IMR-90 (cell line): ENCODE measurements at places on chromosomes 7 and 10. TPM values are rescaled to one million over a fixed set of nuclear protein-coding genes. Genes with fewer than 3 reads are reported as not detected.

GRCh38 chr10:47299611-47300428 is at the start of gene GDF10:
TSS of gene GDF10 (plus strand) at chr10:47300197. CDS start at chr10:47300652, 455 bp downstream.
- DNase-seq, result no peak
- H3K27me3 ChIP-seq, result peaks cover 86% of the 10 kb centered on the region
- H3K4me1 ChIP-seq, result no peaks in the 10 kb centered on the region; the same call in 1 of the 2 replicates
- H3K27ac ChIP-seq, result no peak within 1 kb of the TSS
- no peaks in the 10 kb centered on the region for H3K36me3 ChIP-seq

- DNase-seq, result no peak
- H3K4me1 ChIP-seq, result peaks cover 21% of the 10 kb centered on the region
- no peaks in the 10 kb centered on the region for H3K36me3 ChIP-seq
- H3K4me3 ChIP-seq, result no peak overlapping the region
- no peaks in the 10 kb centered on the region for H3K27me3 ChIP-seq
- no peak overlapping the region for H3K27ac ChIP-seq
Observed at GRCh38 chr10:126251778-126252407, 136.4 kb downstream of the ADAM12 start.

- no peaks in the 10 kb centered on the region for H3K36me3 ChIP-seq
- H3K27me3 ChIP-seq, result no peaks in the 10 kb centered on the region
- peaks cover 26% of the 10 kb centered on the region for H3K4me1 ChIP-seq
- DNase-seq, result peak; percentile 92
- peak overlapping the region; percentile 49 for H3K27ac ChIP-seq
- no peak overlapping the region for H3K4me3 ChIP-seq
Observed at GRCh38 chr7:41880107-41880506, 177.2 kb upstream of the INHBA start.

The DGKB gene
- total RNA-seq, result under 0.01 TPM in 1 of 2 replicates, not detected in the other

GRCh38 chr7:45088821-45089340 is at the start of gene NACAD:
TSS of gene NACAD (minus strand) at chr7:45088969. CDS start at chr7:45088894, 75 bp downstream.
- H3K27ac ChIP-seq, result no peak within 1 kb of the TSS
- no peaks in the 10 kb centered on the region for H3K27me3 ChIP-seq
- H3K36me3 ChIP-seq, result peaks cover 7% of the 10 kb centered on the region; the same call in 1 of the 2 replicates
- H3K4me3 ChIP-seq, result peak within 1 kb of the TSS; percentile 62

The SH2D4B gene
- not detected in 2 replicates for total RNA-seq

The PNLIP gene
- not detected in 2 replicates for total RNA-seq

The TMUB1 gene
- total RNA-seq, result 6.8 and 7.8 TPM in 2 replicates

The CUEDC2 gene
- total RNA-seq, result 43.6 and 55.7 TPM in 2 replicates

The ZNF248 gene
- total RNA-seq, result 5.7 and 6.7 TPM in 2 replicates

GRCh38 chr10:14858338-14858960 is 20.2 kb upstream of the SUV39H2 start:
- H3K27me3 ChIP-seq, result no peaks in the 10 kb centered on the region
- H3K27ac ChIP-seq, result no peak overlapping the region
- DNase-seq, result no peak

The ADIRF gene
- 2.3 and 2.5 TPM in 2 replicates for total RNA-seq

The INHBA gene
- total RNA-seq, result 112 and 133 TPM in 2 replicates

The CLEC5A gene
- not detected in 2 replicates for total RNA-seq

GRCh38 chr7:108136191-108136688 is 6.1 kb upstream of the LAMB4 start:
- H3K4me1 ChIP-seq, result peaks cover 2% of the 10 kb centered on the region; the same call in 1 of the 2 replicates
- no peaks in the 10 kb centered on the region for H3K27me3 ChIP-seq
- H3K27ac ChIP-seq, result no peak overlapping the region
- DNase-seq, result no peak
- H3K4me3 ChIP-seq, result no peak overlapping the region

The WAC gene
- total RNA-seq, result 52.2 and 53.6 TPM in 2 replicates
